Astrocyte (in vitro differentiated cells and primary cell): ENCODE measurements at places on chromosomes 2 and 18.

DNA sequence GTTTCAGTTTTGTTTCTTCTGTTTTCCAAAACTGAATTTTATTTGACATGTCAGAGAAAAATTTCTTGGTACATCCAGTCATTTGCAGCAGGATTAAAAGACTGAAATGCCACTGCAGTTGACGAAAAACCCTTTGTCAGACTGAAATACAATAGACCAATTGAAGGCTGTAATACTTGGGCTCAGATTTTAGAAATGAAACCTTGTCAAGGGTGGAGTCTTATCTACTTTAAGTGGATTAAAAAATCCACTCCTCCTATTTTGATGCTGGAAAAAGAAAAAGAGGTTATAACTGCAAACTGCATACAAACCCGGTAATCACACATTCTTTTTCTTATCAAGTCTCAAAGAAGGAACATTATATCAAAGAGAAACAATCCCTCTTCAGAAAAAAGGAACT is 80.2 kb upstream of the NEUROD1 start:
- no peak for DNase-seq

GRCh38 chr2:220847006-220847405 is 725.1 kb downstream of the EPHA4 start:
- peak; percentile 56 for DNase-seq

GRCh38 chr2:239380831-239381708 is 19.8 kb downstream of the HDAC4 start:
- DNase-seq = no peak

- no peak for DNase-seq
Observed at GRCh38 chr18:40751186-40751585, 1203.8 kb upstream of the PIK3C3 start.

GRCh38 chr2:9126540-9126939 is 80.1 kb upstream of the ASAP2 start:
- DNase-seq = no peak

GRCh38 chr2:55416786-55417568 is 2.7 kb downstream of the CCDC88A start:
- DNase-seq = no peak

GRCh38 chr2:182283512-182283911 is 143.3 kb downstream of the PDE1A start:
- DNase-seq = peak; percentile 32

DNA sequence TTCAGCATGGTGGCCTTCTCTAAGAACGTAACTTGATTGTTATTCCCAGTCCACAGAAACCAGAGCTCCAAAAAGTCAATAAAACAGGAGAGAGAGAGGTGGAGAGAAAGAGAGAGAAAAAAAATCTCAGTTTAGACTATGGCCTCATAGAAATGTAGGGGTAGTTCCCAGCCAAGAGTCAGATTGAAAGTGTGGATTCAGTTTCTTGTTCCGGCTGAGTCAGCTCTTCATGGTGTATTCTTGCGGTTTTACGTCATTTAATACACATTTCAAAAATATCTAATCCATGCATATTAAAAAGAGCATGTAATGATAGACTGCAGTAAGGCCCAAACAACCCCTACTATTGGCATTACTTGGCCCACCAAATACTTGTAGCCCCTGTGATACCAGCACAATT is 303.9 kb downstream of the ETAA1 start:
- DNase-seq = no peak

DNA sequence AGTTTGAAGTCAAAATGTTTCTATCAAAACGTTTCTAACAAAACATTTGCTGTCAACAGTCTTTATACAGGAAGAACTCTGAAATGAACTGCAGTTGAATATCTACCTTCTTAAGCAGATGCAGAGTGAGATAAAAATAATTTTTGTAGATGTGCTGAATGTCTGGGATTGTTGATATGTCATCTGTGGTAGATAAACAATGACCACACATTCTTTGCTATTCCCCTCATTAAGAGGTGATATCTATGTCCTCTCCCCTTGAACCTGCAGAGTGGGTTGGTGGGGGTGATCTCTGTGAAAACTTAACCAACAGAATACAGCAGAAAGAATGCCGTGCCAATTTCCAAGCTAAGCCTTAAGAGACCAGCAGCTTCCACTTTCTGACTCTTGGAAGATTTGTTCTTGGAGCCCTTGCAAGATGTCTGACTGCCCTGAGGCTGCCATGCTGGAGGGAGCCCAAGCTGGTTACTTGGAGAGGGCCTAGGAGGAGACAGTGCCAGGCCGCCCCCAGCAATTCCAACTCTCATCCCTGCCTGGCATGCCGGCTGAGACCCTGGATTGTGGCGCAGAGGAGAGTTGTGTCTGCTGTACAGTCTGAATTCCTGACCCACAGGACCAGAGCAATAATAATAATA is 80.8 kb downstream of the COLEC12 start:
- DNase-seq = no peak

DNA sequence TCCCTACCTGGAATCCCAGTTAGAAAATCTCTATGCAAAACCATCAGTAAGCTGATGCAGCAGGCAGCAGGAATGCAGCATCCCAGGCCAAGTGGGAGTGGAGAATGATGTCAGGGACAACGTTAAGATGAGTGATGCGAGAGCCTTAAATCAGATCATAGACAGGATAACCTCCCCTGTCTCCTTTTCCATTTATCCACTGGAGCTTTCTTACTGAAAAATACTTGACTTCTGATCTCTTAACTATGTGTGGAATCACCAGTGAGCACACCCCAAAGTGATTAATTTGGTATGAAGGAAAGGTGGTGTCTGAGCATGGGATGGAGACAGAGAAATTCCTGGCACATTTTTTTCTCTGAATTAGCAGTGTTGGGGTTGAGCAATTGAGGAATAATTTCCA is 98.0 kb downstream of the RND3 start:
- peak; percentile 87 for DNase-seq

- peak; percentile 33 for DNase-seq
Observed at GRCh38 chr18:3319399-3319798, 57.5 kb downstream of the MYL12B start.

DNA sequence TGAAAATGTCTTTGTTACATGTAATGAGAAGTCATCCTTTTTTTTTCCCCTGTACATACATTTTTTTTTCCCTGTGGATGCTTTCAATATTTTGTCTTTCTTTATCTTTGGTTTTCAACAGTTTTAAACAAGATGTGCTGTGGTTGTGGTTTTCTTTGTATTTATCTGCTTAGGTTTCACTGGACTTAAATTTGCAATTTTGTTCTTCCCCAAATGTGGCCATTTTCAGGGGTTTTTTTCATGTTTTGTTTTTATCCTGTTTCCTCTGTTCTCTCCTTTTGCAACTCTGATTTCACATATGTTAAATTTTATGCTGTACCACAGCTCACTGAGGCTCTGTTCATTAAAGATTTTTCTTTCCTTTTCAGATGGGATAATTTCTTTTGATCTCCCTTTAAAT is 41.7 kb downstream of the GALNT1 start:
- no peak for DNase-seq

GRCh38 chr2:30681022-30681421 is 126.2 kb downstream of the CAPN13 start:
- DNase-seq = no peak

DNA sequence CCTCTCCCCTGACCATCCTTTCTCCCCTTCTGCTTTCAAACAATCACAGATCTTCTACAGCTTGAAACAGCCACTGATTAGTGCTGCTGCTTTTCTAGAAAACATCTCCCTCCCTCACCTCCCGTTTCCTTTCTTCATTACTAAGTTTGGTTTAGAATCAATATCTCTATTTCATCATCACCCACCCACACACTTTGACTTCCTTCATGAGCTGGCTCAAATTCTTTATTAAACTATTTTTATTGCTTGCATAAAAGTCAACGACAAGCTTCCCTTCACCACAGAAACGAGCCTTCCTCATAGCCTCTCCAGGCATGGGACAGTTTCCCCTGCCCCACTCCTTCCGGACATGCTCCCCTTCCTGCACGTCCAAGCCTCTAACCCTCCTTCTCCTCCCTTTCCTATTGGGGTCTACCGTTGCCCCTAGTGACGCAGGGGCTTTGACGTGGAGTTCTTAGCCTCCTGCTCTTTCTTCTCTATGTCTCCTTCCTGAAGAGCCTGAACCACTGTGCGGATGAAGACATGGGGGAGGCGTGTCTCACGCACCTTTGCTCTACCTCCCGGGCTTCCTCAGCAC is 172.0 kb downstream of the AFF3 start:
- peak; percentile 47 for DNase-seq

DNA sequence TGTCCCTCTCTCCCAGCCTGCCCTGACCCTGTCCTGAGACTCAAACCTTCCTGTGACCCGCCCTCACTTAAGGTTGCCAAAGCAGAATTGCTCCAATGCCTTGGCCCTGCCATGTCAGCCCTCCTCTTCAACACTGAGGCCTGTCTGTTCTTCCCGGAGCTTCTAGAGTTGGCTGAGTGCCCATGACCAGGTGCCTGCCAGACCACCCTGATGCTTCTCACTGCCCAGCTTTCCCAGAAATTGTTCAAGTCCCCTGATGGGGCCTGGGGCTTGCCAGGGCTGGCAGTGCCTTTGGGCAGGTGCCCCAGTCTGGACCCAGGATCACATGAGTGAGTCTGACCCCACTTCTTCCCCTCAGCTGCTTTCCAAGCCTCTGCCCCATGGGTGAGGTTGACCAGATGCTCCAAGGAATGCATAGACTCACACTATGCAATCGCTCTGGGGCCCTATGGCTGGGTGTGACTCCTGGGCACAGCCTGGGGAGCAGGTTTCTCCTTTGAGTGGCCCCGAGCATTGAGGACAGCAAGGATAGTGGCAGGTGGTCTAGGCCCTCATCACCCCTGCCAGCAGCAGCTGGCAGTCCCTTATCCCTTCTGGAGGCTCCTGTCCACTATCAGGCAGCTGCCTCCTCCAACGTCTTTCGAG is 3.1 kb upstream of the INPP5D start:
- no peak for DNase-seq

- DNase-seq = no peak
Observed at GRCh38 chr2:47039913-47040562, 115.1 kb downstream of the STPG4 start.

- DNase-seq = no peak
Observed at GRCh38 chr2:231228223-231228622, 29.8 kb downstream of the ARMC9 start.

- DNase-seq = no peak
Observed at GRCh38 chr2:159620796-159621195, 4.4 kb upstream of the BAZ2B start.

DNA sequence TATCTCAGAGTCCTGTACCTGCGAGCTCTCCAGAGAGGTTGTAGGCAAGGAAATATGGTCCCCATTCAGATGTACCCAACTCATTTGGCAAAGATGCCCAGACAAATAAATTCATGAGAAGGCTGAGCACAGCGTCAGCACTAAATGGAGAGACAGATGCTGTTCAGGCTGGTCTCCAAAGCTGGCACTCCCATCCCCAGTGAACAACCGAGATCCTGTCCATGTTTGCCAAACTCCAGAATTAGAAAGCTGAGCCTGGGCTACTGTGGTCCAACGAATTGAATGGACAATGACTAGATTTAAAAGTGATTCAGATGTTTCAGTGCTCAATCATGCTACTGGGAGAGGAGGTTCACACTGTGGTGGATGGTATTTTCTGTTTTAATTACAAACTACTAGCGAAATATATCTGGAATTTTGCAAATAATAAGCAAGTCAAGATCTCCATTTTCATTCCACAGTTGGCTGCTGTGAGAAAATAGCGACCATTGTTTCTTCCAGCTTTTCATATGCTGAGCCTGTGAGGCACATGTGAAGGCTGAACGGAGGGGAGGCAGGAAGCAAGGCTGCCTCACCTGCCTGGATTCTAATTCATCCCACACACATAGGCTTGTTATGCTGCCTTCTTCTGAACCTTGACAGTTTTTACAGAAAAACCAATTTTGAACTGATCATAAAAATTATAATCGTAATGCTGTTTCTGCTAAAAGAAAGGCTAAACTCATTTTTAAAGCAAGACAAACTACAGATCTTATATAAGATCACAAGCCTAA is 22.6 kb upstream of the DAPL1 start:
- DNase-seq = no peak

GRCh38 chr2:100427627-100428258 is 10.3 kb upstream of the CHST10 start:
- peak; percentile 12 for DNase-seq

DNA sequence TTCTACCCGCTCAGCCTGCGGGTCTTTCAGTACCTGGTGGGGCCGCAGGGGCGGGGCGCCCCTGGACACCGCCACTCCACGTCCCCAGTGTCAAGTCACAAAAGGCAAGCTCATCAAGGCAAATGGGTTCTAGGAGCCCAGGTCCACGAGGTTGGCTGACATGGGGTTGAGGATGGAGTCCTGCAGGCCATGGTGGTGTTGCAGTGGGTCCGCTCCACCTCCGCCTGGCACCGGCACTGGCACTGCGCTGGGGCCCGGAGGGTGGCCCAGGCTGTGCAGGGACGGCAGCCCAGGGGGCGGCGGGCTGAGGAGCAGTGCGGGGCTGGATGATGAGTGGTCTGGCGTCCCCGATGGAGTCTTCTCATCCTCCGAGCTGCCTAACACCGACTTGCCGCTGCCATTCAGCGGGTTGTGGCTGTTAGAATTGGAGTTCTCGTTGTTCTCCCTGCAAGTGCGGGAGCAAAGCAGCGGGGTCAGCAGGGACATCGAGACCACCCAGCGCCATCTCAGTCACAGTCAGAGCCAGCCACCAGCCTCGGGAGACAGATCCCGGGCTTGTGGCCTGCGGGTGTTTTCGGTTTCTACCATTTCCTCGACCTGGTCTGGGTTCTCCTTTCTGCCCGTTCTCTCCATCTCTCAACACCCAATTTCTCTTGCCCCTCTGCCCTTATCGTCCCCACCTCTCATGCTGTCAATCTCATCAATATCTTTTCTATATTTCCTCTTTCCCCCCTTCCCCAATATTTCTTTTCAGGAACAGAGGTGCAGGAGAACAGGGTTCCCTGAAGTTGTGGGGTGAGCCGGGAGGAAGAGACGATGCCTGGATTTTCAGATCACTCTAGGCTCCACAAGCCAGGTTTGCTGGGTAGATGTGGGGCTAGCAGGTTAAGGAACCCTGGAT is 3.0 kb downstream of the SIX2 start:
- DNase-seq = no peak

DNA sequence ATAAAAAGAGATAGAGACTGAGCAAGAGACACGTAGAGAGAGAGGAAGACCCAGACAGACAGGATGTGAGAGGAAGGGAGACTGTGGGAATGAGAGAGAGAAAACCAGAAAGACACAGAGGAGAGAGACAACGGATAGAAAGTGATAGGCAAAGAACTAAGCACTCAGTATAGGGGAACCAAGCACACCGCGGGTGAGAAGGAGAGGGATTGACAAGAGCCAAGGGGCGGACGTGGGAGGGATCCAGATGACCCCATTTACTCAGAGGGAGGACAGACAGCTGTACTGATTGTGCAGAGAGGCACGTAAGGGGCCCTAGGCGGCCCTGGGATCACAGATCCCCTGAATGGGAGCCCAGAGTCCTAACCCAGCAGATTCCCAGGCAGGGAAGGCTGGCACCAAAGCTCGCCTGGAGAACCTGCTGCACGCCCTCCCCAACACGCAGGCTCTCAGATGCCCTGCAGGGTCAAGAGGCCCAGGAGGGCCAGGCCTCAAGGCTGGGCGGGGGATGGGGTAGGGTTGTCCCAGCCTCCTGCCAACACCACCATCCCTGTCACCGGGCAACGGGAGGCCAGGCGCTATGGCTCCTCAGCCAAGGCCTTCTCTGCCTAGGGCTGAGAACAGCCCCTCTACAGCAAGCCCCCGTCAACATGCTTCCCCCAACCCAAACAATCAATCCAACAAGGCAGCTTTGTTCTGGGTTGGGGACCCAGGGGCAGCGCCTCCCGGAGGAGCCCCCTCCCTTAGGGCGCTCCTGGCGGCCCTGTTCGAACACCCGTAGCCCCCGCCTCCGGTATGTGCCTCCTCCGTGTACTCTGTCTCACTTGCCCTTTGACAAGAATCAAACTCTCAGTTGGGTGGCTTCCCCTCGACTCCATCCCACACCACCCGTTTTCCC is 579 bp downstream of the LOXL3 start:
- DNase-seq = no peak
